KBM-7 (cell line): ENCODE measurements at places on chromosomes 4 and X.

GRCh38 chr4:25839687-25840086, 23.1 kb downstream of the SEL1L3 start:
- DNase-seq = no peak

- no peak for DNase-seq
These were observed 54.5 kb downstream of the CPLX1 start for GRCh38 chr4:771464-771863.

- DNase-seq = no peak
These were observed 42.3 kb upstream of the SRD5A3 start for GRCh38 chr4:55303760-55304165.

DNA sequence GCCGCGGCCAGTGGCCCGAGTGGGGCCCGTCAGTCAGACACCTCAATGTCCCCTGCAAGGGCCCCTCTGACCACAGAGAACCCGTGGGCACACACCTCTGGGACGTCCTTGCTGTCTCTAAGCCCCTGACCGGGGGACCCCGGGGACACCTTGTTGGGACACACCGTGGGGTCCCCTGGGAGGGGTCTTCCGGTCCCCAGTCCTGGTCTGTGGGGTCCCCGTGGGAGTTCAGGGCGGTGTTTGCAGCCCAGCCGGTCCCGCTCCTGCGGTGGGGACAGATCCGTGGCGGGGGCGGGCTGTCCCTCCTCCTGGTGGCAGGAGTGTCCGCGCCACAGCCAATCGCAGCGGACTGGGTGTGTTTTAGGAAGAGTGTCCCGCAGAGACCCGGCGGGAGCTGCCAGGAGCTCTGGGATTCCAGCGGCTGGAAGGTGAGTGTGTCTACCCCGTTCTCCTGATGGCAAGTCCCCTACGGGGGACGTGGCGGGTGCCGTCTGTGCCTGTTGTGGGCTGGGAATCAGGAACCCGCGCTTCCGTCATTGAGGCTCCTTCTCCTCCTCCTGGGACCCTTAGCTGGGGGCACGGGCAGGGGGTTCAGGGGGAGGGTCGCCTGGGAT, 5.1 kb upstream of the PLCXD1 start:
- peak; percentile 97 for DNase-seq

DNA sequence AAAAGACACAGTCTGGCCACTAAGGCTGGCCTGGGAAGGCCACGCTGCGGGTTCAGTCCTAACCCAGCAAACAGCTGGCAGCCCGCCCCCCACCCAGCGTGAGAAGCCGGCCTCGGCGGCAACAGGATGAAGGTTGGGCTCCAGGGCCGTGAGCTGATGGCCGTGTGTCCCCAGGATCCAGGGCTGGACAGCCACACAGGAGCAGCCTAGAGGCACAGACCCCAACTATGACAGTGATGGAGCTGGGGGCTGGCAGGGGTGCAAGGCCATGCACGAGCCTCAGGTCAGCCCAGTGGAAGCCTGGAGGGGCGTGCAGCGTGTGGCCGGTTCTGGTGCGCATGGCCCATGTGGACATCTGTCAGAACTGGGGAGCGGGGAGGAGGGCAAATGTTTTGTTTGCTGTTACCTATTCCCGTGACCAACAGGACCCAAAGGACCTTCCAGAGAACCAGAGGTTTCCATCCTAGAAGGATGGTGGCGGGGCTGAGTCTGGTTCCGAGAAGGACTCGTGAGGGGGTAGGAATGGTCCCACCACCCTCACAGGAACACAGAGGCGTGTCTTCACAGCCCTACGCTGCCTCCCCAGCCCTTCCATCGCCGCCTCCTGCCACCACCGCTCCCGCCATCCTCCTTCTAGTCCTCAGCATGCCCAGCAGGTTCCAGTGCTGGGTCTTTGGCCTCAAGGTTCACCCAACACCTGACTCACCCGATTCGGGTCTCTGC, 46.5 kb downstream of the ZFYVE28 start:
- no peak for DNase-seq

GRCh38 chr4:133058701-133059100, 90.4 kb upstream of the PCDH10 start:
- DNase-seq = peak; percentile 1

DNA sequence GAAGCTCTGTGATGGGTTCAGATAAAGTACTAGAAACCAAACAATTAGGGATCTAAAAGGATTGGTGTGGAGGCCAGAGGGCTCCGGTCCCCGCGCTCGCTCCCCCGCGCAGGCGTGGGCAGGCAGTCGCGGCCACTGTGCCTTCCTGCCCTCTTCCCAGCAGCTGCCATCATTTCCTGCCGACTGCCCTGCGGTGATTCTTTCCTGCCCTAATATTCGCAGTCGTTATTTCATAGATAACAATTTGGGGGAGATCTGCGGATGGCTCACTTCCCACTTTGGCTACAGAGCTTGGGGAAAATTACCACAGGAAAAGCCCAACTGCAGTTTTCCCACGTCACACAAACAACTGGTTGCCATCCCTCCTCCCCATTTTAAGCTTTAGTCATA, 2.2 kb downstream of the GRIA2 start:
- no peak for DNase-seq

- DNase-seq = no peak
These were observed 93.6 kb downstream of the AFF2 start for GRCh38 chrX:148593987-148594386.

- no peak for DNase-seq
These were observed 9.9 kb downstream of the CFAP99 start for GRCh38 chr4:2428496-2429213.

GRCh38 chr4:122702939-122703338, 29.6 kb upstream of the BBS12 start:
- DNase-seq = no peak

- no peak for DNase-seq
These were observed 101.8 kb upstream of the CXorf51B start for GRCh38 chrX:146707781-146708180.

- DNase-seq = peak; percentile 47
These were observed 448.5 kb downstream of the TRAM1L1 start for GRCh38 chr4:116636917-116637316.

DNA sequence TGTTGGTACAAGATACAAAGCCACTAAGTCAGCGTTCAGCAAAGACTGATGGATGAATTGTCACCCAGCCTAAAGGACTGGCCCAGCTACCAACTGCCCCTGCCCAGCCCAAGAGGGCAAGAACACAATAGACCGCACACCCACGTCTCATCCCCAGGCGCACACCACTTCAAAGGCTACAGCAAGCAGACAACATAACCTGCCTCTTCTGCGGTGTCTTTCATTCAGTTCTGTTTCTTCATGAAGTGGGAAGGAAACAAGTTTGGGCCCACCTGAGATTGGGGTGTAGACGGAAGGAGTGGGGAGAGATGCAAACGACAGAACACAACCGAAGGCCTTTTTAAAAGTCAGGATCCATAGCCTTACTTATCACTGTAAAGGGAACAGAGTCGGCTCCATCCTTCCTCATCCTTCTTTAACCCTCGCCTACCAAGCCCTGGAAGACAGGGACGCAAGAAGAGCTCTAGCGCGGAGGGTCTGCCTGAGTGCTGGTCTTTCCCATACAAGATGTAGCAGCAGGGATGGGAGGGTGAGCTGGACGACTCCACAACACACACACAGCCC, 691 bp downstream of the SCARB2 start:
- peak; percentile 20 for DNase-seq

DNA sequence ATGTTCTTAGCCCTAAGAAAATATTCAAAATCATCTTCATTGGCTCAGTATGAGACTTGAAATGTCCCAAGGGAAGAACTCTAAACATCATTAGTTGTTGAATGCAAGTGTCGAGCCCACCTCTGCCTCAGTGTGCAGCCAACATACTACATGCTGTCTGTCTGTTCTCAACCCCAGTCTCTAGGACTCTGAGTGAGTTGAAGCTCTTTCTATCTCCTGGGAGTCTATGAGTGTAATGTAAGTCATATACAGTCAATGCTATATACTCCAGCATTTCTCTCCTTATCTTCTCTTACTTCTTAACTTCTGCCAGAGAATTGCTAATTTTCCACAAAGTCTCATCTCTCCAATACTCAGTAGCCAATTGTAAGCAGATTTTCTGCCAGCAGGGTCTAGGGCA, 61.3 kb downstream of the SPATA18 start:
- no peak for DNase-seq

- DNase-seq = no peak
These were observed 7.5 kb downstream of the BCOR start for GRCh38 chrX:40090050-40090804.

- no peak for DNase-seq
These were observed 113.0 kb downstream of the CHIC2 start for GRCh38 chr4:53951414-53951813.

DNA sequence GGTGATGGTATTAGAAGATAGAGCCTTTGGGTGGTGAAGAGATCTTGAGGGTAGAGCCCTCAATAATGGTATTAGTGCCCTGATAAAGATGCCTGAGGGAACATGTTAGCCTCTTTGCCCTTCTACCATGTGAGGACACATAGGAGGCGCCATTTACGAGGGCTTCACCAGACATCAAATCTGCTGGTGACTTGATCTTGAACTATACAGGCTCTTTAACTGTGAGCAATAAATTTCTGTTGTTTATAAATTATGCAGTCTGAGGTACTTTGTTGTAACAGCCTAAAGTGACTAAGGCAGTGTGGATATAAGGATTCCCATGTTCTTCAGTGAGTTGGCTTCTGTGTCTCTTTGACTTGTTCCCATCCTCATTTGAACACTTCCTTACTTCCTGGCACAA, 11.8 kb downstream of the MOB1B start:
- DNase-seq = no peak

DNA sequence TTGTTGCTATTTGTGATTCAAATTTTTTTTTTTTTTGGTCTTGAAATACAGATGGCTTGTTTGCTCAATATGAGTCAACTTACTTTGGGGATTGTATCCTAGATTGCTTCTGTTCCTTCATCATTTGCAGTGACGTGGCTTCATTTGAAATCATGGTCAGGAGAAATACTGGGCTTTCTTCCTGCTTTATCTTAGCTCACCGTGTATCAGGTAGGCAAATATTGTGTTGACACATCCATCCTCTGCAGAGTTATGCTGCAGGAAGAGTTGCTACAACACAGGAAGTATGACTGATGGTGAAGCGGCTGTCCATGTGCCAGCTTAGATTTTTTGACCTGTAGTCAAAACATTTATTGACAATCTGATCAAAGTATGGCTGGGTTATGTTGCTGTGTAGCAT, 232.2 kb downstream of the C4orf33 start:
- no peak for DNase-seq

DNA sequence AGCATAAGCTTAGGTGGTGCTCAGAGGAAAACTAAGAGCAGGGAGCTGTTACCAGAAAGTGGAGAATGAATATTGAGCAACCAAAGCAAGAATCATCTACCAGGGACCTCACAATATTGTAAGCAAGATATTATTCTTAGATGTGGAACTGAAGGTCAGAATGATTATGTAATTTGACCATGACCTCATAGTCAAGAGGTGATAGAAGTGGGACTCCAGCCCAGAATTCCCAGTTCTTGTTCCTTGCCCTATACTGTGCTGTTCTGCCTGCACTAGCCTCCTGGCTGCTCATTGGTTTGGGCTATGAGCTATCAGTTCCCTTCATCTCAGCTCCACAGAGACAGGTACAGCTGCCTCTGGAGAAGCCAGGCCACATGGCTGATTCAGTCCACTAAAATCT, 229.4 kb downstream of the LDB2 start:
- DNase-seq = no peak

- no peak for DNase-seq
These were observed 10.5 kb upstream of the ADD1 start for GRCh38 chr4:2832981-2833670.

- DNase-seq = peak; percentile 4
These were observed 5.7 kb downstream of the CBLL2 start for GRCh38 chrX:22278375-22278774.

- peak; percentile 40 for DNase-seq
These were observed 187.4 kb upstream of the TEX13C start for GRCh38 chrX:125132274-125132673.

DNA sequence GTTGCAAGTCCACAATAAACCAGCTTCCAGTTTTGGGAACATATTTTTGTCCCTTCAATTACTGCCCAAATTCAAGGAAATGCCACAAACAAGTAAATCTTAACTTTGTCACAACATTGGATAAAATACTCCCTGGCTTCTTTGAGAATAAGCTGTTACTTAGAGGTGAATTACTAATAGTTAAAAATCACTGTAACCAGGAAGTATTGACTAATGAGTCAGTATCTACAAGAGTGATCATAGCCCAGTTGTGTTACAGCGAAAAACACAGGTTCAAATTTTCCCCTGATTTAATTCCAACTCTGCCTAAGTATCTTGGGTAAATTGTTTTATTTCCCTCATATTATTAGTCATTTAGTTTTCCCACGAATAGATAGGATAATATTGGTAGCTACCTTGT, 291.2 kb upstream of the PPARGC1A start:
- no peak for DNase-seq

- DNase-seq = no peak
These were observed 366.2 kb downstream of the MAPK10 start for GRCh38 chr4:85993641-85994040.

DNA sequence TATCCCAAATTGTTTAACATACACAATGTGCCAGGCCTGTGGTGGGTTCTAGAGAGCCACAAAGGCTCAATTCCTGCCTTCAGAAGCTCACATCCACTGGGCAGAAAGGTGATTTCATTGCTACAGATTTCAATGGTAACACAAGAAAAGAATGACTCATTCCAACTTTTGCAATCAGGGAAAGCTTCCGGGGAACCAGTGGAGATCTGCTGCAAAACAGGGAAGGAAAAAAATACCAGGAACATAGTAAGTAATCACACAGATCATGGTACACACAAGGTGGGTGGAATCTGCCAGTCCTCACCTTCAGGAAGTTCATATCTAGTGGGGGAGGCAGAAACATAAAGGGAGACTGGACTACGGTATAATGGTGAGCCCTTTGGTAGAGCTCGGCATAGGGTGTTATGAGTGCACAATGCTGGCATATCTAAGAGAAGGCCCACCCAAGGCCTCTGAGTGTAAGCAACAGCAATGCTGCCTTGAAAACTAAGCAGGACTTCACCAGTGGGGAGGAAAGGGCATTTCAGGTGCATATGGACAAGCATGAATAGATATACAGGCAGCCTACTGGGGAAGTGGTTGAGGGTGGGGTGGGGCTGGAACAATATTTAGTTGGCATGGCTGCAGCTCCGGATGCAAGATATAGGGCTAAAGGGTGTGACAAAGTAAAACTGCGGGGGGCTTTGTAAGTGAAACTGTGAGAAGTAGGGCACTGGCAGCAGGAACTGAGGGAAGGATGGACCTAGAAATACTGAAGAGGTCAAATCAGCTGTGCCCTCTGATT, 24.2 kb downstream of the GPRIN3 start:
- DNase-seq = no peak

GRCh38 chr4:127165971-127166370, 466.8 kb upstream of the INTU start:
- DNase-seq = no peak
